ENCODE measurements at places on chromosomes 11 and 22. TPM values are rescaled to one million over a fixed set of nuclear protein-coding genes. Genes with fewer than 3 reads are reported as not detected.
A peak's percentile ranks its signal among the peaks of the same experiment; 100 is the strongest.

GRCh38 chr11:64489831-64490441 lies 101.1 kb upstream of the SLC22A12 start:
- DNase-seq = peak; percentile 78

- DNase-seq = peak; percentile 80
Measured at GRCh38 chr11:57460022-57460757, at the start of gene RTN4RL2. Gene RTN4RL2 (plus strand): TSS chr11:57460528. CDS start chr11:57460866, 338 bp downstream.

Gene ARHGAP20
- 0.04 TPM for total RNA-seq

- no peak for DNase-seq
Measured at GRCh38 chr11:45232341-45233080, 53.6 kb downstream of the SYT13 start.

Gene SERPING1
- 35.2 TPM for total RNA-seq

Gene OR10A2
- total RNA-seq = not detected

- no peak for DNase-seq
Measured at GRCh38 chr11:66626382-66626781, 10.0 kb downstream of the RBM14 start.

Data from H9 (cell line).